Left ventricle myocardium superior (tissue), 1 donor: ENCODE measurements at places on chromosomes 1 and 21. TPM values are rescaled to one million over a fixed set of nuclear protein-coding genes. Genes with fewer than 3 reads are reported as not detected.

DNA sequence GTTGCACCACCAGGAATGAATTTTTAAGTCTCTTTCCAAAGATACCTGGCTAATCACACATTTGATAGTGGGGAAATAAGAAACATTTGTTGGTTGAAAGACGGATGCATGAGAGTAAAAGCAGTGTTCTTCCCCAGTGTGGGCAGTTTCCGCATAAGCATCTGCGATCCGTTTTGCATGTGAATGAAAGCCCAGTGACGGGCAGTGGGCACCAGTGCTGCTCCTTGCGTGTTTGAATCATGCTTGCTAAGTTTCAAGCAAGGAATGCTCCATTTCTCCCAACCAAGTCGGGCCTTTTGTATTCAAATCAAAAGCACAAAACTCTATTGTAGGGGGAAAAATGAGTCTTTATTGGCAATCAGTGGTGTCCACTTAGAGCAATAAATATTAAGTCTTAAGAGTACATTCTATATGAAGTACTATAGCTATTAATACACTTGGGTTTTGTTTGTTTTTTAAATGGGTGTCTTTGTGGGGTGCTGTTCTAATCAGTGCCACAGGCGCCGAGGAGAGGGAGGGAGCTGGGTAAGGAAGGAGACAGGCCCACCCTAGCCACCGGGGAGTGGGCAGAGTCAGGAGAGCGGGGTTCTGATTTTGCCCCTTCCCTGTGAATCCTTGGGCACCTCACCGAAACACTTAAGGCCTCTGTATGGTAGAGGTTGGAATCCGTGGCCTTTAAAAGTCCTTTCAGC lies 750 bp upstream of the PTGFRN start:
- DNase-seq, result no peak

DNA sequence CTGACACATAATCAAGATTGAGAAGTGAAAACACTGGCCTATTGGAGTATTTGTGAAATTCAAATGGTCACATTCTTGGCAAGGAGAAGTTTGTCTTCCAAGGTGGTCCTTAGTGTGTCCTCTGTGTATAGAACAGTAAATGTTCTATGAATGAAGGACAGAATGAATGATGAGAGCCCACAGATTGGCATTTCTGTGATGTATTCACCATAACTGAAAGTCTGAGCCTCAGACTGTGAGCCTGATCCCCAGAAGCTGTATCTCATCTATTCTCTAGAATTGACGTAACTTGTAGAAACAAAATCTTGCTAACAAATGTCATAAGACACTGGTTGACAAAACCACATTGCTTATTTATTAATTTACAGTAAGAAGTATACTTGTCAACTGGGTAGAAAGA lies 111.5 kb upstream of the ETV3 start:
- DNase-seq, result no peak

Gene CYP4Z1
- 0.30 TPM for total RNA-seq

DNA sequence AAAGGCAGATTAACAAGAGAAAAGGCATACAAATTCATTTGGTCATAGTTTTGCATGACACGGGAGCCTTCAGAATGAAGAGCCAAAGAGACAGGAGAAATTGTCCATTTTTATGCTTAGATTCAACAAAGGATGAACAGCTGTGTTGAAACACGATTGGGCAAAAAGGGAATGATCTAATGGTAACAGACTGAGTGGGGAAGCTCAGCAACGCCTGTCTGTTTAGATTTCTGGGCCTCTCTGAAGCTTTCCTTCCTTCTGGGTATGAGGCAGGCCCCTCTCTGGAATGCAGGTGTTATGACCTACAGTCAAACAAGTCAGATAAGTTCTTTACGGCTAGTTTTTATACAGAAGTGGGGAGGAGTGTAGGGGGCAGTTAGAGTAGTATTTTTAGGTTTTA lies 154.6 kb downstream of the RGS7 start:
- DNase-seq, result no peak

DNA sequence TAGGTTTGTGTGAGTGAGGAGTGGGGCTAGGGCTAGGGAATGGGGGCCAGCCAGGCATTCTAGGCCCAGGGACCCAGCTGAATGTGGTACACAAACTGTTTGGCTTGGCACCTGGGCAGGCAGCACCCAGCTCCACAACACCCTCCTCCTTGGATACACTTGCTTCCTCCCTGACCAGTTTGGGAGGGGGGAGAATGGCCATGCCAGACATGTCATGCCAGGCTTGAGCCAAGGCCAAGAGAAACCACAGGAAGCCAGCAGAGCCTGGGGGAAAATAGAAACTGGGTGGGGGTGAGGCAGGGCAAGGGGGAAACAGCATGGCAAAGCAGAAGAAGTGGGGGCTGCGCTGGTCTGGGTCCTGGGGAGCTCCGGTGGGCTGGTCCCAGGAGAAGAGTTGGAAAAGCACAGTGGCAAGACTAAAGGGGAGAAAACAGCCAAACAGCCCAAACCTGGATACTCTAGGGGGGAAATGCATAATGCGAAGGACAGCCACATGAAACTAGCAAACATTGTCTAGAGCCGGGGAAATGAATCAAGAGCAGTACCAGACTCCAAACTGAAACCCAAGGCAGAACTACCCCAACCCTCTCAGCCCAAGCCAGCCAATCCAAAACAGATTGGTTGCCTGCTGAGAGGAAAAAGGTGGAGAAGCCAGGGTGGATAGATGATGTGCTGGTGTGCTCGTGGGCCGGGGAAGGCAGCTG lies 47.9 kb downstream of the LGR6 start:
- DNase-seq, result no peak

DNA sequence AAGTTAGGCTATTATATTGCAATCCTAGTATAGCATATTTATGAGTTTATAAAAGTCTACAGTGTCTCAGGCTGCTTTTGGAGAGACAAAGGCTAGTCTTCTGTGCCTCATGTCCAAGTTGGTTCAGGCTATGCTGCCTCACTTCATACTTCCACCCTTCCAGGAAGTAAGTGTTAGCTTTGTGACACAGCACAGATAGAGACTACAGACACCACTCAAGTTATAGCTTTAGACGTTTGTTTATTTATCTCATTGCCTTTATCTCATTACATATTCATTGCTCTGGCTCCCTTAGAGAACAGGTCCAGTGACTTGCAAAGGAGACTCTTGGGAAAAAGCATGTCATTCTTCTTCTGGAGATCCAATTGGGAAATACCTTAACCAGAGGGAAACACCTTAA lies 22.6 kb upstream of the GBP4 start:
- no peak for DNase-seq

Gene CDC42
- 130 TPM for total RNA-seq

- peak; percentile 57 for DNase-seq
Measured at GRCh38 chr1:72284348-72285073, 2.2 kb upstream of the NEGR1 start.

GRCh38 chr1:35369922-35370671 lies 101.6 kb downstream of the ZMYM4 start:
- DNase-seq, result peak; percentile 65

- DNase-seq, result no peak
Measured at GRCh38 chr1:93993731-93994130, 84.5 kb upstream of the GCLM start.

DNA sequence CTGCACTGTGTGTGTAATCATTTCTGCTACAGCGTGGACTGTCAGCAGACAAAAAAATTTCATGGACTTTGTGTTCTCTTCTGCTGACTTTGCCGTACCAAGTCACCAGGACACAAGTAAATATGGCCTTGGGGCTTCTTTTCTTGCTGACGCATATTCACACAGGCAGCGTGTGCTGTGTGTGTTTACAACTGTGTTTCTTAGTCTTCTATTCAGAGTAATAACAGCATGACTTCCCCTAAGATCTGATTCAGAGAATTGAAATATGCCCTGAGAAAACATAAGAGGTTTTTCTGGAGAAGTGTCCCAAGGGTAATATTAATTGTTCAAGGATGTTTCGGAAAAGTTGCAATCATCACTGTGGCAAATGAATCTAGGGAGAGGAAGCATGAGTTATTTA lies 47.1 kb upstream of the DYNLT5 start:
- DNase-seq, result no peak

DNA sequence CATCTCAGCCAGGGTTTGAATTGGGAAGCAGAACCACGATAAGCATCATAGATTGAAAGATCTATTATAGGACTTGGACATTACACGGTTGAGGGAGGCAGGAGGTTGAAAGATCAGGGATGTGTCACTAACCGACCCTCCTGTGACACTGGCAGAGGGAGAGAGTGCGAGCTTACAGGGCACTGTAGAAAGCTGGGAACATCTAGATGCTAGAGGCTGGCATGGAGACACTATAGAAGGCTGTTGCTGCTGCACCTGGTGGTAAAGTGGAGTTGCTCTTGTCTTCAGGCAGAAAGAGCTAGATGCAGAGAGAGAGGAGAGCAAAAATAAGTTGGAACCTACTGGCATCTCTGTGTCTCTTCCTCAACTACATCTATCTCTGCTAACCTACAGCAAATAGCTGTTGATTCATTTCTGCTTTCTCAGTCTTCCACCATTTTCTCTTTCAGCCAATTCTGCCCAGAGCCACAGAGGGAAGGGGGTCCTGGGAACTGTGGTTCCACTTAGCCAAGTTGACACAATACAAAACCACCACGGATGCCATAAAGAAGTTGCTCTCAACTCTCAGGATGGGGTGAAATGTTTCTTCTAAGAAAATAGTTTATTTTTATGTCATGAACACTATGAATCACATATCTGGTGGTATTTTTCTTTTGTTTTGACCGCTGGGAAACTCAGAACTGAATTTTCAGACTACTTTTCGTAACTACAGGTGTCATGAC lies 155.9 kb downstream of the ZNF281 start:
- no peak for DNase-seq

Gene TIE1
- 21.9 TPM for total RNA-seq

GRCh38 chr1:7335224-7335879 lies 435.7 kb upstream of the VAMP3 start:
- no peak for DNase-seq

DNA sequence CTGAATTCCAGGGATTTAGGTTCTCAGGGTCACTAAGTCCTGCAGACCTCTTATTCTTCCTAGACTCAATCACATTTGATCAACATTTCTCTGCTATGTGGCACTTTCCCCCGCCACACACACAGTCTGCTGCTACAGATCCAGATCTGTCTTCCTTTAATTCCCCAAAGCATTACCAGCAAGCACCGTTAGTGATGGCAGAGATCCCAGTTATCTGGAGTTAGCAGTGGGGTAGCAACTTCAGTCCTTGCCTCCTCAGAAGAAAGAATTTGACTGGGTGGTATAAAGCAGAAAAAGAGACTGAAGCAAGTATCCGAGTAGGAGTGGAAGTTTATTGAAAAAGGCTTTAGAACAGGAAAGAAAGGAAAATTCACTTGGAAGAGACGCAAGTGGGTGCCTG lies 100.4 kb upstream of the ETV3 start:
- no peak for DNase-seq

Gene SLC25A34
- total RNA-seq, result 52.8 TPM

GRCh38 chr1:219837274-219837993 lies 90.9 kb downstream of the SLC30A10 start:
- no peak for DNase-seq

- no peak for DNase-seq
Measured at GRCh38 chr1:145795257-145795881, 28.5 kb downstream of the RNF115 start.

Gene LDLRAD1
- total RNA-seq, result not detected

Gene MYOG
- total RNA-seq, result not detected

Gene NID1
- total RNA-seq, result 47.6 TPM

GRCh38 chr21:37447288-37447936 lies 80.8 kb downstream of the DYRK1A start:
- no peak for DNase-seq

DNA sequence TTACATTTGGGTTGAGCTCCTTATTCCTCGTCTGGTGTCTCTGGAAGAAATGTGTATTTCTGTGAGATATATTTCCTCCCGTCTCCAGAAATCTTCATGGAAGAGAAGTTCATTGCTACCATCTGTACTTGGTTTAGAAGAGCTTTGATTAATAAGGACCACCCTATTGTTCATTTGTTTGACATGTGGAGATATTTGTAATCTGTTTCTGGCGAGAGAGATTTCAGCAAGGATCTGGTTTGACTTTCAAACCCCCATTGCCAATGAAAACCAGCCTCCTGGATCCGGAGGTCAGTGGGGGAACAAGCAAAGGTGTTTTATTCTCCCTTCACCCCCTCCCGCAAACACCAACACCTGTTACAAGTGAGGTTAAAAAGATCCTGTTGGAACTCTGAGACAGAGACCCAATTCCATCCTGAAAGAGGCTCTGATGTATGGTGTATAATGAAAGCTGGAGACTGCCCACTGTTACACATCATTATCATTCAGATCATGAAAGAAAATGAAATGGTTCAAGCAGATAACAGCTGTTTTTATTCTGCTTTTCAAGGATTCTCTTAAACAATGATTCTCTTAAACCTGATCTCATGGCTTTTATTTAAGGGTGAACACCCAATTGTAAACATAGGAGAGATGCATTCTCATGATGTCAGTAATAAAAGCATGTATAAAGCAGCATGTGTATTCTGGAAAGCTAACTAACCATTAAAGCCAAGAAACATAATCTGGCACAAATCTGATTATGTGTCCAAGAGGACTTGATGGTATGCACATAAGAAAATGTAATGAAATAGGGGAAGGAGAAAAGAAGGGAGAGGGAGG lies 393.5 kb upstream of the ADGRL2 start:
- DNase-seq, result no peak

- no peak for DNase-seq
Measured at GRCh38 chr1:23371987-23372880, 2.6 kb upstream of the ZNF436 start.

- DNase-seq, result no peak
Measured at GRCh38 chr1:20702416-20702815, 15.4 kb downstream of the KIF17 start.

DNA sequence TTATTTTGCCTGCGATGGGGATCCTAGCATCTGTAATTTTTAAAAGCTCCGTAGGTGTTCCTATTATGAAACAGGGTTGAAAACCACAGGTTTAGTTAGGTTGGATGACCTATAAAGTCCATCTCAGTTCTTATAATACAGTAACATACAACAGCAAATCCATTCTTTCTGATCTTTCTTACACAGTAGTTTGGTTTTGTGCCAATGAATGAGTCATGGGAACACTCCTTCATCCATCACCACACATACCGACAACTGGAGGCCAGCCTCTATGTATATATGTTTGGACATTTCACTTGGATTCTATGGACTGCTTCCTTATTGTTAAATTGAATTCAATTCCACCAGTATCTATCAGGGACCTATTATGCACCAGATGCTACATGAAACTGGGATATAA lies 118.4 kb upstream of the L1TD1 start:
- no peak for DNase-seq

GRCh38 chr1:206651958-206652890 lies 16.9 kb downstream of the DYRK3 start:
- no peak for DNase-seq

- no peak for DNase-seq
Measured at GRCh38 chr1:207286786-207287468, 34.6 kb upstream of the CD55 start.

Gene DCAF6
- total RNA-seq, result 234 TPM

- DNase-seq, result no peak
Measured at GRCh38 chr1:66791621-66792610, 9.2 kb downstream of the INSL5 start.

Gene EXTL1
- total RNA-seq, result 15.8 TPM

DNA sequence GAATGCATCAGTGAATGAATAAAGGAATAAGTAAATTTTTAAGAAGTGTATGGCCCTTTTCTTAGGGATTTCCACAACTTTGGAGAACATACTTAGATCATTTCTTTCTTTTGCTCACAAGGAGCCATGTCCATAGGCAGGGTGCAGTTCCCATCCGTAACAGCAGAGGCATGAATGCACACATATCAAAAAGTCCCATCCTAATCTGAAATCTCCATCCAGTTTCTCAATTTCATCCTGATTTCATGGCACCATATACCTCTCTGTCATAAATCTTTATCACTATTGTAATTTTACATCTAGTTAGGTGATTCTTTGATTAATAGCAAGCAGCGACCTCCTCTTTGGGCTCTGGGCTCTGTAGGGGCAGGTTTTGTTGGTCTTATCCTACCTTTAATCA lies 359.2 kb downstream of the RRAGC start:
- DNase-seq, result no peak
